ENCODE measurements at places on chromosomes 1 and 21. TPM values are rescaled to one million over a fixed set of nuclear protein-coding genes. Genes with fewer than 3 reads are reported as not detected.

DNA sequence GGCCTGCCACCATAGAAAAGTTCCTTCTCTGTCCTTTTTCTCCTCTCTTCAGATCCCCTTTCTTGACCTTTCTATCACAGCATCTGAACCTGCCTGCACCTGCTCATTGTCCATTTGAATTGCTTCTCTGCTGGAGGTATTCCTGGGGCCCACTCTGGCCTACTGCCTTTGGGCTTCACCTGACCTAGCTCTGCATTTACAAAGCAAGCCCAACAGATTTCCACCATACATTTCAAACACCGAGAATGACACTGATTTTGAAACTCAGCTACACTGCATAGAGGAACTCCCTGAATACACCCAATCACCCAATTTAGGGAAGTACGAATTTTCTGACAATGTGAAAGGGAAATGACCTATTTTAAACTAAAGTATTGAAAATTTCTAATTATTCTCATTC is 284.5 kb upstream of the USP25 start:
- no peak for DNase-seq

- DNase-seq, result no peak
These were observed 466.6 kb upstream of the PROX1 start for GRCh38 chr1:213521206-213521605.

- no peak for DNase-seq
These were observed 73.8 kb upstream of the TMPRSS2 start for GRCh38 chr21:41581592-41582228.

The F13B gene
- total RNA-seq, result not detected

The RHEX gene
- 1.8 TPM for total RNA-seq

The NMNAT1 gene
- total RNA-seq, result 19.1 TPM

Data from left cardiac atrium (tissue), 4 donors.